ENCODE measurements at places on chromosomes 4 and X. TPM values are rescaled to one million over a fixed set of nuclear protein-coding genes. Genes with fewer than 3 reads are reported as not detected.
A peak's percentile ranks its signal among the peaks of the same experiment; 100 is the strongest.

DNA sequence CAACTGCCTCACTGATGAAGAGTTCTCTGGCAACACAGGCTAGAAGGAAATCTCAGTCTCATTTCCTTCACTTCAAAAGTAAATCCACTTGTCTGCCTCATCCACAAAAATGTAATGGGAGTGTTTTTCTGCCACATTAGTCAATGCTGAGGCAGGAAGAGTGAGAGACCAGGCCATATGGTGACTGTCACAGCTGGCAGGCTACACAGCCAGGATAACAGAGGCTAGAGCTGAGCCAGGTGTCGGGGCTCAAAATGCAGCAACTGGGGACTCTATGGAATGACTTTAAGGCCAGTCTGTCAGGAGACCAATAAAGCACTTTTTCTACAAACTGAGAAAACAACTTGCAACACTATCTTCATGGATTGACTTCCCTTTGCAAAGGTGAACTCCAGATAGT, 204.2 kb downstream of the GPC3 start:
- no peak overlapping the region for H3K4me3 ChIP-seq
- no peaks in the 10 kb centered on the region for H3K36me3 ChIP-seq
- no peaks in the 10 kb centered on the region for H3K4me1 ChIP-seq
- H3K27me3 ChIP-seq, result no peaks in the 10 kb centered on the region
- no peak overlapping the region for H3K27ac ChIP-seq

DNA sequence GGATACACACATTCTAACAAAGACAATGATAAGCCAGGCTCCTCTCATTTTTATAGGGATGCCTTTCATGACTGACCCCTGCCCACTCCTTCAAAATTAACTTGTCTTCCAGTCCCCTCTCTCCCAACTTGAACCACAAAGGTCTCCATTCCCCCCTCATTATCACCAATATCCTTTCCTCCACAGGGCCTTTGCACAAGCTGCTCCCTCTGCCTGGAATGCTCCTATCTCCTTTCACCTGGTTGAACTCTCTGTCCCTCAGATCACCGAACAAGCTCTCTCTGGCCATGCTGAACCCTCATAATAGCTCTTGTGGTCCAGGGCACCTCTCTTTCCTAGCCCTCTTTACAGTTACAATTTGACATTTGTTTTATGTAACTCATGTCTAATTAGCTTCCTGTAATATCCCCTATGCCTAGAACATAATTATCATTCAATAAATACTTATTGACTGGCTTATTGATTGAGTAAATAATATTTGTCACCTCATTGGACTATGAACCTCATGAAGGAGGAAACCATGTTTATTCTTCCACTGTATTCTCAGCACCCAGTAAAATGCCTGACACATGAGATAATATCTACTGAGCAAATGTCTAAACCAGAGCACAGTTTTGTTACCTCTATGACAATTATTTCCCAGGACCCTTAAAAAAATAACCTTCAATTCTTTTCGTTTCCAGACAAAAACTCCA, 266.3 kb upstream of the RASGEF1B start:
- no peak overlapping the region for H3K27ac ChIP-seq
- no peaks in the 10 kb centered on the region for H3K36me3 ChIP-seq
- H3K4me3 ChIP-seq, result no peak overlapping the region

DNA sequence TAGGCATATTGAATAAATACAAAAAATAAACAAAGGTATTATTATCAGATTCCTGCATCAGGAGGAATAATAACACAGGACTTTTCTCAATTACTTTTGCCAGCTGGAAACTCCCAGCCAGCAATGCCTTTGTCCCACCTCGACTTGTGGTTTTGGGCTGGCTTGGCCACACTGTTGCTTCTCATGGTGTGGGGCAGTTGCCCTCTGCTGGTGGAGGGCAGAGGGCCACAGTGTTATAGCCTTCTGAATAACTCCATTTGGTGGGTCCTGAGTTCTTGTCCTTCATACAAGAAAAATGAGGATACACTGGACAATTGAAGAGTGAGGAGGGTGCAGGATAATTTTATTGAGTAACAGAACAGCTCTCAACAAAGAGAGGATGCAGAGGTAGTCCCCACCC, 1206.0 kb upstream of the ADGRL3 start:
- no peaks in the 10 kb centered on the region for H3K27me3 ChIP-seq
- no peaks in the 10 kb centered on the region for H3K4me1 ChIP-seq
- H3K36me3 ChIP-seq, result no peaks in the 10 kb centered on the region
- H3K4me3 ChIP-seq, result no peak overlapping the region
- DNase-seq, result peak; percentile 18

DNA sequence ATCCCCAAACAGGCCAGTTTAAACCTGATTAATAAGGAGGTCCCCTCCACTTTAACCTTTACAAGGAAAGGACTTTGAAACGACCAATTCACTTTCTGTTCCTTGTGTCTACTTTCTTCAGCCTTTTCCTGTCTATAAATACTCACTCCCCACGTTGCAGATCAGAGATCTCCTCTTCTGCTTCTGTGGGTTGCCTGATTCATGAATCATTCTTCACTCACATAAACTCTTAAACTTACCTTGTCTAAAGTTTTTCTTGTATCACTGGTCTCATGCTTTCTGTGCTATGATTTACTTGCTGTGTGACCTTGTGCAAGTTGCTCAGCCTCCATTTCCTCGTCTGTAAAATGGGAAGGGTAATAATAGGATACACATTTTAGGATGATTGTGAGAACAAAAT, 236.1 kb downstream of the QDPR start:
- no peaks in the 10 kb centered on the region for H3K27me3 ChIP-seq
- no peak overlapping the region for H3K27ac ChIP-seq
- H3K36me3 ChIP-seq, result no peaks in the 10 kb centered on the region
- no peak overlapping the region for H3K4me3 ChIP-seq
- H3K4me1 ChIP-seq, result no peaks in the 10 kb centered on the region
- DNase-seq, result no peak

- no peaks in the 10 kb centered on the region for H3K36me3 ChIP-seq
- no peak overlapping the region for H3K27ac ChIP-seq
- no peaks in the 10 kb centered on the region for H3K4me1 ChIP-seq
- H3K4me3 ChIP-seq, result no peak overlapping the region
- no peaks in the 10 kb centered on the region for H3K27me3 ChIP-seq
- no peak for DNase-seq
Measured at GRCh38 chrX:107146670-107147069, 28.0 kb upstream of the RBM41 start.

DNA sequence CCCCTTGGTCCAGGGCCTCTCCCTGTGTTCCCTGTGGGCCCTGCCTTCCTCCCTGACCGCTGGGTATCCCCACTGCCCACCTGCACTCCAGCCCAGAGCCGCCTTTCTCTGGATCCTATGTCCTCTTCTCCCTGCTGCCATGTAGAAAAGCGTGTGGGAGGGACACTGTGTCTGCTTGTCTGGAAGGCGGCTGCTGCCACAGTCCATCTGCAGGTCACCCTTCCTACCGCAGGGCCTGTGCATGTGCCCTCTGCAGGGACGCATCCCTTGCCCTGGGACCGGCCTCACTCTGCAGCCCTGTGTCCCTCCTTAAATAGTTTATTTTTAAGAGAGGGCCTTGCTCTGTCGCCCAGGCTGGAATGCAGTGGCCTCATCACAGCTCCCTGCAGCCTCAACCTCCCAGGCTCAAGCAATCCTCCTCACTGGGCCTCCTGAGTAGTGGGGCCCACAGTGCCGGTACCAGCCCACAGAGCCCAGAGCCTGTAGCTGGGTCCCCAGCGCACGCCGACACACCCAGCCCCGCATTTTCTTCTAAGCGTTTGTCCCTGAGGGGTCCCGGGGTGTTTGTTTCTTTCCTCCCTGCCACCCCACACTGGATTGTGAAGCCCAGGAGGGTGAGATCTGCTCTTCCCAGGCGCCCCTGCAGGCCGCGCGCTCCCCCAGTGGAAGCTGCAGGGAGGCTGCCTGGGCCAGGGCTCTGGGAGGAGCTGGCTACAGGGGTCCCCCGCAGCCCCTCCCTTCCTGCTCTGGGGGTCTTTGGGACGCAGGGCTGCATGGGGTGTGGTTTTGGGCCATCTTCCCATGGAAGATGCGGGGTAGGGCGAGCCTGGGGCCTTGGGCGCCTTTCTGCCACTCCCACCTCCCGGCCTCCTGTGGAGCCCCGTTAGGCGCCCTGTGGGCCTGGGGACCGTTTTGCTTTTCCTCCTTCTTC, 12.8 kb upstream of the NAT8L start:
- H3K36me3 ChIP-seq, result no peaks in the 10 kb centered on the region
- DNase-seq, result peak; percentile 41
- H3K4me1 ChIP-seq, result no peaks in the 10 kb centered on the region
- H3K4me3 ChIP-seq, result no peak overlapping the region

Gene ABCB7
- 14.6 TPM for total RNA-seq

DNA sequence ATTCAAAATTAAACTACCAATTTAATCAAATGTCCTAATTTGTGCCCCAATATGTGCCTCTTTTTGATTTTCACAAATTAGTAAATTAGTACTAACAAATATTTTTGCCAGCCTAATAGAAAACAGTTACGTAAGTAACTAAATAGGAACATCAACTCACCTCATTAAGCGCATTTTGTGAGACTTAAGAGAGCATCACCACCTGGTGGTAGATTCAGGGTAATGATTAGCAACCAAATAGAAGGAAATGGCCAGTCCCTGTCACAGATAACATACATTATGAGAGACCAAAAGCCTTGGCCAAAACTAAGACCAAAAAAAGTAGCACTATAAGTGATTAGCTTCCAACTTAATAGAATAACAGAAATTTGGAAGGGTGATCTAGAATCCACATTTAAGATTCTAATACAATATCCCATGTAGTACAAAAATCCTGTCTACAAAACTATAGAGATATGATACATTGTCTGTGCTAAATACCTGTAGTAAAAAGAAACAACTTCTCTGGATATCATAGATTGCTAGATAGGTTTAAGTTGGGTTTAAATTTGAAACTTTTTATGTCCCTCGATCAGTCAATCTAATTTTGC, 46.7 kb downstream of the C4orf46 start:
- no peak overlapping the region for H3K27ac ChIP-seq
- H3K4me1 ChIP-seq, result no peaks in the 10 kb centered on the region
- H3K27me3 ChIP-seq, result no peaks in the 10 kb centered on the region
- DNase-seq, result no peak
- no peaks in the 10 kb centered on the region for H3K36me3 ChIP-seq

DNA sequence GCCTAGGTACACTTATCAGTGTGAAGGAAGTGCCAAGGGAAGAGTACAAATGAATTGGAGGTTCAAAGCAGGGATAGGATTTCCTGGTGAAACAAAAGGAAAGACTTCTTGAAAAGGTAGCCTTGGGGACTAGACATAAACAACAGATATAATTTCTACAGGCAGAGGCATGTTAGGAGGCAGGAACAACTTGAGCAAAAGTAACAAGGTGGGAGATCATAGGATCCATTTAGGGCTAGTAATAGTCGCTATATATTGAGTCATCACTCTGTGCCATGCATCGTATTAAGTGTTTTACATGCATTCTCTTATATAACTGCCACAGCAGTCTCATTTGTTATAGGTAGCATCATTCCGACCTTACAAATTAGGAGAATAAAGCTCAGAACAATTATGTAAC, 98.3 kb upstream of the EOLA2 start:
- no peak for DNase-seq
- no peak overlapping the region for H3K4me3 ChIP-seq
- no peak overlapping the region for H3K27ac ChIP-seq
- peaks cover 19% of the 10 kb centered on the region for H3K4me1 ChIP-seq

DNA sequence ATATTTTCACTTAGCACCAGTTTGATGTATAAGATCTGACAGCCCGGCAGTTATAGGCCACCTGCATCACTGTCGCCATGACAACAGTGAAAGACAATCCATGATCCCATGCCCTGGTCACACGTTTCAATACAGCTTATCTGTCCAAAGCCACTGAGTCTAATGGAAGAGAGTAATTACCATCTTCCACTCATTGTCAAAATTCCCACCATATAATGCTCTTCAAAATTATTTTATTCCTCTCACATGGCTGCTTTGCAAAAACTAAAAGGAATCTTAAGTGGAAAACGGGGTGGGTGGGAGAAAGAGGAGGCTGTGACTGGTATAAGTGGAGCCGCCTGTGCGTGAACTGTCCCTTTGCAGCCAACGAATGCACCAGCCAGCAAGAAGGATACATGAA, 44.2 kb downstream of the MAML3 start:
- H3K27ac ChIP-seq, result no peak overlapping the region
- H3K4me1 ChIP-seq, result no peaks in the 10 kb centered on the region
- H3K4me3 ChIP-seq, result no peak overlapping the region
- no peak for DNase-seq
- no peaks in the 10 kb centered on the region for H3K27me3 ChIP-seq
- H3K36me3 ChIP-seq, result no peaks in the 10 kb centered on the region

GRCh38 chrX:19904778-19905367, 17.5 kb upstream of the SH3KBP1 start:
- no peaks in the 10 kb centered on the region for H3K27me3 ChIP-seq
- H3K36me3 ChIP-seq, result no peaks in the 10 kb centered on the region
- DNase-seq, result no peak
- H3K4me3 ChIP-seq, result no peak overlapping the region

DNA sequence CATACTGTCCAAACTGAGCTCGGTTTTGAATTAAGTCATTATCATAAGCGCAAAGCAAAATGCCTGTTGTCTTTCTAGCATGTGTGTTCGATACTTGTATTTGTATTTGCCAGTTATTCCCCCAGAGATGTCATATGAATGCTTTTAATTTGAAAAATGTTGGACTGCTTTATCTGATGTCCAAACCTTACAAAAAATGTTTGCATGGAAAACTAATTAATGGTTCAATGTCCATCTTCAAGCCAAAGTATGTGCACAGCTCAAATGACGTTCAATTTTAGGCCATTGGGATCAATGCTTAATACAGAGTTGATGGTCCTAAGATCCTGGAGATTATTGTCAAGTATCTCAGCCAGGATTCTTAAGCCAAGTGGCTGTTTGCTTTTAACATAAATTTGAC, 17.2 kb upstream of the HPGDS start:
- no peaks in the 10 kb centered on the region for H3K36me3 ChIP-seq
- no peaks in the 10 kb centered on the region for H3K27me3 ChIP-seq
- no peak for DNase-seq
- no peak overlapping the region for H3K4me3 ChIP-seq
- no peaks in the 10 kb centered on the region for H3K4me1 ChIP-seq

Gene GLRA2
- total RNA-seq, result not detected

- H3K36me3 ChIP-seq, result no peaks in the 10 kb centered on the region
- no peak for DNase-seq
- H3K4me3 ChIP-seq, result no peak overlapping the region
- H3K27ac ChIP-seq, result no peak overlapping the region
Measured at GRCh38 chr4:147984065-147984777, 252.3 kb downstream of the ARHGAP10 start.

GRCh38 chrX:41029332-41029731, 55.9 kb upstream of the USP9X start:
- H3K27ac ChIP-seq, result peak overlapping the region; percentile 90
- peaks cover 2% of the 10 kb centered on the region for H3K27me3 ChIP-seq
- no peaks in the 10 kb centered on the region for H3K4me1 ChIP-seq
- H3K4me3 ChIP-seq, result no peak overlapping the region
- peak; percentile 67 for DNase-seq

- no peak for DNase-seq
- H3K4me1 ChIP-seq, result no peaks in the 10 kb centered on the region
- no peak overlapping the region for H3K4me3 ChIP-seq
- H3K27ac ChIP-seq, result no peak overlapping the region
- no peaks in the 10 kb centered on the region for H3K36me3 ChIP-seq
Measured at GRCh38 chr4:54400188-54400587, 171.1 kb downstream of the PDGFRA start.

- H3K27me3 ChIP-seq, result no peaks in the 10 kb centered on the region
- H3K27ac ChIP-seq, result no peak overlapping the region
- no peak for DNase-seq
- no peak overlapping the region for H3K4me3 ChIP-seq
- H3K4me1 ChIP-seq, result no peaks in the 10 kb centered on the region
Measured at GRCh38 chrX:135315864-135316263, 6.6 kb downstream of the ETDC start.

- no peaks in the 10 kb centered on the region for H3K27me3 ChIP-seq
- no peaks in the 10 kb centered on the region for H3K4me1 ChIP-seq
- no peaks in the 10 kb centered on the region for H3K36me3 ChIP-seq
Measured at GRCh38 chrX:16705370-16705769, 7.1 kb downstream of the CTPS2 start.

All from right lobe of liver (tissue), 6 donors.